ENCODE measurements at places on chromosomes 16 and 17.

GRCh38 chr16:75263291-75263962, 12.0 kb upstream of the BCAR1 start:
- DNase-seq = no peak

GRCh38 chr17:29643817-29644160, 21.1 kb upstream of the CORO6 start:
- no peak for DNase-seq

- no peak for DNase-seq
Observed at GRCh38 chr17:78735832-78736525, 46.1 kb downstream of the CYTH1 start.

DNA sequence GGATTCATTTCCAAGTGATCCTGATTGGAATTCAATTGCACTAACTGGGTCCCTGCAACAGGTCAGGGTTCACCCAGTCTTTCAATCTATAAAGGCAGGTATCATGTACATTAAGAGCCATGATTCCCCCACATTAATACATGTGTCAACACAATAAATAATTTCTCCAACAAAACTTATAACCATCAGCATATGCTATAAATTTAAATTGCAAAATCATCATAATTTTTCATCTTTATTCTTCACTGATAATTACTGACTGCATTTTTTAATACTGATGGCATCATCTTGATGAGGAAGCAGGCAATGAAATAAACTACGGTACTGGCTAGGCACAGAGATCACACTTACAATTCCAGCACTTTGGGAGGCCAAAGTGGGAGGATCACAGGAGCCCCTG, 59.4 kb downstream of the ZFHX3 start:
- no peak for DNase-seq

- DNase-seq = no peak
Observed at GRCh38 chr16:85824161-85825135, 25.0 kb downstream of the COX4I1 start.

DNA sequence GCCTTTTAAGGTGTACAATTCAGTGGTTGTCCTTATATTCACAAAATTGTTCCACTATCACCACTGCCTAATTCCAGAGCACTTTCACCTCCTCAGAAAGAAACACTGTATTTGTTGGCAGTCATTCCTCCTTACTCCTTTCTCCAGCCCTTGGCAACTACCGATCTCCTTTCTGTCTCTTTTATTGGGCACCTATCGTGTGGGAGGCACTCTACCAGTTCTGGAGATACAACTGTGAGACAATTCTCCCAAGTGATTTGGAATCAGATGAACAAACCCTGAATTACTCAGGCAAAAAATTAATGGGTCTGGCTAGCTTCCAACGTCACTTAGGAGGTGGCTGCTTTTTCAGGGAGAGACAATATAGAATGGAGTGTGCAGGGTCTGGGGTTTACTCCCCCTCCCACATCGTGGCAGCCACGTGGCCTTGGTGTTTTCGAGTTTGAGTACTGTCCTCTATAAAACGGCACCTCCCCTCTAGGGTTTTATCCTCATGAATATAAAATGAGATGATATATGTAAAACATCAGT, 63.9 kb downstream of the SHISA9 start:
- DNase-seq = no peak

DNA sequence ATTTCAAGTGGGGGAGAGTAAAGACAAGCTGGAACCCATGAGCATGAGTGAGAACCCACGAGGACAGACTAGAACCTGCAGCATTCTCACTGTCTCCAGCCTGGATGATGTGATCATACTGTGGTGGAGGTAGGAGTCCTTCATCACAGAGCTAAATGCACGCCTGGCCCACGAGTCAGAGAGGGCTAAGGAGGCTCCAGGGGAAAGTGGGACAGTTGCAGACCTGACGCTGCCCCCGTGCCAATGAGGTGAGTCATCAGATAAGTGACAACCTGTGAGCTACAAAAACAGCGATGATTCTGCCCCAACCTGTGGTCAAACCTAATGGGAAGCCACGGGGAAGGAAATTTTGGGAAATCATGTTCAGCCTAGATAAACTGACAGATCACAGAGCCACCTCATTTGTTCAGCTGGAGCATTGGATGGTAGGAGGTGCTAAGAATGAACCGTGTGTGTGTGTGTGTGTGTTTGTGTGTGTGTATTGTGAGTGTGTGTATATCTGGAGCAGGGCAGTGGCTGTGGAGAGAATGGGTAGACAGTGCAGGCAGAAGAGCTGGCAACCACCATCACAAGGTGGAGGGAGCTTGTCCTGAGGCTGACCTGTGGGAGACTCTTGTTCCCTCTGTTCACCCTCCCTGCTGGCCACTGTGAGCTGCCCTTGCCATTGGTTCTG, 131.8 kb downstream of the UTP18 start:
- no peak for DNase-seq

- DNase-seq = no peak
Observed at GRCh38 chr17:77556383-77557061, 402.0 kb upstream of the TNRC6C start.

DNA sequence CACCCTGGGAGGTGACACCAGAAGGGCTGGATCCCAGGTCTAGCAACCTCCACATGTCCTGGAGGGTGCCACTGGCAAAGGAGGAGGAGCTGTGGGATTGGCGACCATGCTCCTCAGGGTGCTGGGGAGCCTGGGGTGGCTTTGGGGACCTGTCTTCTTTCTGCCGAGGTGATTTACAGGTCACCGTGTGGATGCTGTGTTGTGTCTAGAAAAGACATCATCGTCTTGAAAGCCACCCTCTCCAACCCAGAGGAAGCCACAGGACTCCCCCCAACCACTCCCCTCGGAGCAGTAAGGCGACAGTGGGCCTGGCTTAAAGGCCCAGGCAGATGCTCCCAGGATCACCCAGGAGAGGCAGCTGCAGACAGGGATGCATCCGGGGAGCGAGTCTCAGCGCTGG, 29.7 kb upstream of the FASN start:
- no peak for DNase-seq

GRCh38 chr17:10130263-10130662, 68.1 kb downstream of the GAS7 start:
- DNase-seq = no peak

DNA sequence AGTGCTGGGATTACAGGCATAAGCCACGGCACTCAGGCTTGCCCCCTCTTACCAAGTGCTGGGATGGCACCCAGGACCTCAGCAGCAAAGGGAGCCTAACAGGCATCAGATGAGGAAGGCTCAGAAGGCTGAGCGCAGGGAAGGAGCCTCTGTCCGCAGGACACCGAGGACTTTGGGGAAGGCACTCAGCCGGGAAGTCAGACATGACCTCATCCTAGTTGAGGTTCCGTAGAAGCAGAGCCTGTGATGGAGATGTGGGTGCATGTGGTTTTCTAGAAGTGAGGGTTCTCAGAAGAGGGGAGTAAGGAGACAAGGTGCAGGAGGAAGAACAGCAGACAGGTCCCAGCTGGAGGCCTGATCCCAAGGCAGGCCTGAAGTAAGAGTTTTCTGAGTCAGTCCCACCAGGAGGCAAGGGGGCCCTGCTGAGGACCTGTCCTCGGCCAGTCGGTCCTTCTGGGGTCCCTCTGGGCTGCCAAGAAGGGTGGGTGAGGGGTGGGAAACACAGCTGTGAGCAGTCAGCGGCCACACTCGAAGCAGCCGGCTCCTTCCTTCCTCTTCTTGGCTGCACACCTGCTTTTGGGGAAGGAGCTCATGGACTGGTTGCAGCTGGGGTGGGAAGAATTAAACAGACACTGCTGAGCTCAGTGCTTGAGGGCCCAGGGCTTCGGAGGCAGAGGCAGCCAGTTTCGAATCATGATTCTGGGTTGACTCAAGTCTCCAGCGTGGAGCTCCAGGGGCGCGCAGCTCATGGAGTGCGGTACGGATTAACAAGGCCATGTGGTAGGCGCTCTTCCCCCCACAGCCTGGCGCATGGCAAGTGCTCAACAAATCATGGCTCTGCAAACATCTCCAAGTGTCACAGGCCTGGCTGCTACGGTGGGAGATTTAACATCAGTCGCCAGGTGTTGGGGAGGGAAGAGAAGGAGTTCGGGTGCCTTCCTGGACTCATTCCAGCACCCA, 38.9 kb upstream of the SNN start:
- DNase-seq = no peak

DNA sequence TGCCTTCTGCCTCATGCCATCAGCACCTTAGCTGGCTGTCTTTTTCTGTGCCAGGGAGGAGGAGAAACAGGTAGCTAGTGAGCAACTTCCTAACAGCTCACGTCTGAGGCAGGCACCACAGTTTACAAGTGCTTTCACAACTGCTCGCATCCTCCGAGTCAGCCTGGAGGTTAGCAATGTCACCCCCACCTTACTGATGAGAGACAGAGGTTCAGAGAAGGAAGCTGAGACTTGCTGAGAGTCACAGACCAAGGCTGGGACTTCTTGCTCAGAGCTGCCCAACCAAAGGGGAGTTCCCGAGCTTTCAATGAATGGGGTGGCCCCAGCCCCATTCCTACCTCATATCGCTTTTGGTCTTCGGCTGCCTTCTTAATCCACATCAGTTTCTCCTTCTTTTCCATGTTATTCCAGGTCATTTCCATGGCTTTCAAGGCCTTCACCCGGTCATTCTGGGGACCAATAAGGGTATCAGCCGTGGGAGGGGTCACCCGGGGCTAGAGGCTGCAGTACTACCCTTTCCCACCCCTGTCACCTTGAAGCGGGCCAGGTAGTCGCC, 9.6 kb downstream of the UBTF start:
- peak; percentile 69 for DNase-seq

- no peak for DNase-seq
Observed at GRCh38 chr16:55333684-55334083, 9.7 kb downstream of the IRX6 start.

- DNase-seq = no peak
Observed at GRCh38 chr17:27915709-27916108, 22.5 kb upstream of the LYRM9 start.

DNA sequence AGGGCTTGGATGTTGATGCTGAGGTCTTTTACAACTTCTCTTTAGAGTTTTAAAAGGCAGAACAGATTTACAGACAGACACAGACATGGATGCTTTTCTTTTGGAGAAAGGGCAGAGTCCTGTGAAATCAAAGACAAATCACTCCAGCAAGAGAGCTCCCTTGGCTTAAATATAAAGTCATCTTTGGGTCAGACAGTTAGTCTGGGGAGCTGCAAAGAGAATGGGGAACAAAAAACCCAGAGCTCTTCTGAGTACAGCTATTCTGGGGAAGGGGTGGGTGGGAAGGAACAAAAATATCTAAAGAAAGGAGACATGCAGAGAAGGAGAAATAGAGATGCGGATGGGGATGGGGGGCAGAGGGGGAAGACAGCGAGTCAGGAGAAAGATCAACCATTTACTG, 266.6 kb downstream of the XYLT1 start:
- no peak for DNase-seq

DNA sequence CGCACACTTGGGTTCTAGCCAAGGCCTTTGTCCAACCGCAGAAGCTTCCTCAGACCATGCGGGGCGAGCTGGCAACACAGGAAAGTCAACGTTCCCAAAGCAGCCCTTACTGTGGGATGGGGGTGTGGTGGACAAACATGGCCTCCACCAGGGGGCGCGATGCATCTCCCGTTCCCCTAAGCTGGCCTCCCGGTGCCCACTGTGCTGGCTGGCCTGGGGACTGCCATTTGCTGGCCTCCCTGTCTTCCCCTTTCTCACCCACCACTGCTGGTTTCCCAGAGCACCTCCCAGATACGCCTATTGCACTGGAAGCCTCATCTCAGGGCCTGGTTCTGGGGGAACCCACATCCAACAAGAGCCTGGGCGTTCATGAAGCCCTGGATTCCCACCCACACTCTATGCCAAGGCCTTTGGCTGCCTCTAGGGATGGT, 145.3 kb downstream of the IRF8 start:
- DNase-seq = no peak

- no peak for DNase-seq
Observed at GRCh38 chr16:27786221-27786922, 236.4 kb downstream of the KATNIP start.

DNA sequence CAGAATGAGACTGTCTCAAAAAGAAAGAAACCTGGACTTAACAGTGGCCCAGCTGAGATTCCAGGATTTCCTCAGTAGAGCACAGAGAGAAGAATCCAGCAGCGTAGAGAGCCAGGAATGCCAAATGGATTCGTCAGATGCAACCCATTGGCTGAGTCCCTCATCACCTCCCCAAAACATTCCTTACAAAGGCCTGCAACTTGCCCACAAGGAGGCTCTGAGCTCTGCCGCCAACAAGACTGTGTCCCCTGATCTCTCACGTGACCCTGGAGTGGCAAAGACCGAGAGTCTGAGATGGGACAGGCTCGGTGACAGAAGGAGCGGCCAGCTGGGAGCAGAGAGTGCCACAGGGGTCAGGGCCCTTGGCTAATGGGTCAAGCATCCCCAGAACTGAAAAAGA, 6.9 kb upstream of the CHMP6 start:
- DNase-seq = no peak

GRCh38 chr17:39704821-39705551, 5.1 kb downstream of the ERBB2 start:
- no peak for DNase-seq

GRCh38 chr17:36011201-36011600, 6.6 kb downstream of the CCL23 start:
- no peak for DNase-seq

GRCh38 chr16:80790751-80791150, 13.6 kb downstream of the CDYL2 start:
- DNase-seq = no peak

DNA sequence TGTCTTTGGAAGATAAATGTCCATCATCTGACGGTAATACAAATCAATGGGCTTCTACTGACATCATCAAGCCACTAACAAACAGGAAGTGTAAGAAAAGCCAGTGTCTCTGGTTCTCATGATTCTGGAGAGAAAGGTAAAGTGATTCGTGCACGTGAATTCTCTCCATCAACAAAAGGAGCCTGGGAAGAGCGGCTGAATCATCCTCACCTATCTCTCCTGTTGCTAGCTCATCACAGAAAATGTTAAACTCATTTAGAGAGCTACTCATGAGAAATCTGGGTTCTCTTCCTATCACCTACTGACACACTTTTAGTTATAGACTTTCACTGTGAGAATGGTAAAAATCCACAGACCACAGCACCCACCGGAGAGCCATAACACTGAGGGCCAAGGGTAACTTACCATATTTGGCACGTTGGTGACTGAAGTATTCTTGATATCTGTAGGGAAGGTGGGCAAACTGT, 70.3 kb downstream of the CREBBP start:
- DNase-seq = no peak

DNA sequence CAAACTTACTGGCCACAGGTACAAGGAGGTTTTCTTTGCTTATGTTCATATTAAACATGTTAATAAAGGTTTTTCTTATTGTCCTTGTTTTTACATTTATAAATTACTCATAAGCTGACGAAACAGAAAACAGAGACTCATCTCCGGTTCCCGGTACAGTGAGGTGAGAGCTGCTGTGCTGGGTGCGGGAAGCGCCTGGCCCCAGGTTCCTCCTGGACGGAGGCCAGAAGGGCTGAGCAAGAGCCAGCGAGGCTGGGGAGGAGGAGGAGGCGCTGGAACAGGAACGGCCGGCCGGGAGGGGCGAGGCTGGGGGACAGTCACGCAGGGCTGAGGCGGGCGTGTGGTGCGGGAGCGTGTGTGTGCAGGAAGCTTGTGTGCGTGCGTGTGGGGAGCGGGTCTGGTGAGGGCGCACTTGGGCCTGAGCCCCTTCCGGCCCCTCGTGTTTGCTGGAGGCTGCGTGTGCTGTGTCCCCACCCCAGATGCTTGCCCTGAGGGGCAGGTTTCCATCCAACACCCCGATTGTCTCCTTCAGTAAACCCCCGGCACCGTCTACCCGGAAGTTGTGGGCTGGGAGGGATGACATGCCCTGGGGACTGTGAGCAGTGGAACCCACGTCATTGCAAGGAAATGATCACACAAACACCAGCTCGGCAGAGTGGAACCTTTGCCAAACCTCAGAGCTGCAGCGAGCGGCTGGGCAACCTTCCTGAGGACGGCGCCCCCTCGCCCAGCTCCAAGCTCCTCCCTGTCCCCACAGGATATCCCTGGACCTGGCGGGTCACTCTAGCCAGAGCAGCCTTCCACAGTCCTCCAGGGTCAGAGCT, 19.5 kb downstream of the CD7 start:
- peak; percentile 87 for DNase-seq

All from T-helper 2 cell (primary cell).